ENCODE measurements at places on chromosomes 6 and 20. TPM values are rescaled to one million over a fixed set of nuclear protein-coding genes. Genes with fewer than 3 reads are reported as not detected.

The HSPA1L gene
- 1.7 TPM for total RNA-seq

The LY6G6C gene
- not detected for total RNA-seq

The ZC3H12D gene
- not detected for total RNA-seq

The RFX6 gene
- total RNA-seq = not detected

The CRIP3 gene
- not detected for total RNA-seq

Measured in smooth muscle cell of bladder (primary cell).